ENCODE measurements at places on chromosomes 12 and 14. TPM values are rescaled to one million over a fixed set of nuclear protein-coding genes. Genes with fewer than 3 reads are reported as not detected.

KLRC1 gene
- not detected for total RNA-seq

CSRP2 gene
- 50.5 TPM for total RNA-seq

TAS2R50 gene
- total RNA-seq: 1.3 TPM

KLRD1 gene
- 0.25 TPM for total RNA-seq

PHETA1 gene
- 33.2 TPM for total RNA-seq

SDSL gene
- total RNA-seq: 0.74 TPM
